ENCODE measurements at places on chromosomes 7 and 10.

GRCh38 chr7:1260244-1260635 is 27.6 kb downstream of the UNCX start:
- no peak for DNase-seq

DNA sequence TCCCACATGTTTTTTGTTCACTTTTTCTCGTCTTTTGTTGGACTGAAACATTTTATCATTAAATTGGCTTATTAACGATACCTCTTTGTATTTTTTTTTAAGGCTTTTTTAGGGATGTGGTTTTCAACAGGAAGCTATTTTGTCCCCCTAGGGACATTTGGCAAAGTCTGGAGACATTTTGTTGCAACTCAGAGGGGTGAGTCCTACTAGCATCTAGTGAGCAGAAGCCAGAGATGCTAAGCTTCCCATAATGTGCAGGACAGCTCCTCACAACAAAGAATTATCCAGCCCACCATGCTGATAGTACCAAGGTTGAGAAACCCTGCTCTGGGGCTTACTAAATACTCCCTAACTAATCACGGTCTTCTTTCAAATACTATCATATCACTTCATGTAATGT is 63.2 kb downstream of the ATE1 start:
- DNase-seq: no peak

GRCh38 chr10:8453587-8453986 is 399.1 kb downstream of the GATA3 start:
- no peak for DNase-seq

DNA sequence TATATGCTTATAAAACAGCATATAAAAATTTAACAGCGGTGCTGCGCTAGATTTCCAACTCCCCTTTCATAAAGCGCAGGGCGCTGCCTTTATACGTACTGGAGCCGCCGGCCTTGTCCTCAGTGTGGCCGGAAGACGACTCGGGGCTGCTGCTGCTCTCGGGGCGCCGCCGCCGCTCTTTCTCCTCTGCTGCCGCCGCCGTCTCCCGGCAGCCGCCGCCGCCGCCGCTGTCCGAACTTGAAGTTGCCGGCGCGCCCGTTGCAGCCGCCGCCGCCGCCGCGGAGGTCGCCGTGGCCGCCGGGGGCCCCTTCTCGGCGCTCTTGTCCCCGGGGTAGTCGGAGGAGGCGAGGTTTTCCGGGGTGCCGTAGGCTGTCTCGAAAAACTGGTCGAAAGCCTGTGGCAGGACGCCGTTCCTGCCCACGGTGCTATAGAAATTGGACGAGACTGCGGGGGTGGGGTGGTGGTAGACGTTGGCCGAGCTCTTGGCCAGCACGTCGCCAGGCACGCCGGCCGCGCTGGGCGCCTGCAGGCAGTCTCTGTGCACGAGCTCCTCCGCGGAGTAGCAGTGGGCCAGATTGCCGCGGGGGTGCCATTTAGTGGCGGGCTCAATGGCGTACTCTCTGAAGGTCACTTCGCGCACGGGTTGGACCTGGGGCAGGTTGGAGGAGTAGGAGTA is 557 bp downstream of the HOXA11 start:
- peak; percentile 55 for DNase-seq

- no peak for DNase-seq
These were observed 51.2 kb upstream of the GTF2I start for GRCh38 chr7:74606101-74606908.

DNA sequence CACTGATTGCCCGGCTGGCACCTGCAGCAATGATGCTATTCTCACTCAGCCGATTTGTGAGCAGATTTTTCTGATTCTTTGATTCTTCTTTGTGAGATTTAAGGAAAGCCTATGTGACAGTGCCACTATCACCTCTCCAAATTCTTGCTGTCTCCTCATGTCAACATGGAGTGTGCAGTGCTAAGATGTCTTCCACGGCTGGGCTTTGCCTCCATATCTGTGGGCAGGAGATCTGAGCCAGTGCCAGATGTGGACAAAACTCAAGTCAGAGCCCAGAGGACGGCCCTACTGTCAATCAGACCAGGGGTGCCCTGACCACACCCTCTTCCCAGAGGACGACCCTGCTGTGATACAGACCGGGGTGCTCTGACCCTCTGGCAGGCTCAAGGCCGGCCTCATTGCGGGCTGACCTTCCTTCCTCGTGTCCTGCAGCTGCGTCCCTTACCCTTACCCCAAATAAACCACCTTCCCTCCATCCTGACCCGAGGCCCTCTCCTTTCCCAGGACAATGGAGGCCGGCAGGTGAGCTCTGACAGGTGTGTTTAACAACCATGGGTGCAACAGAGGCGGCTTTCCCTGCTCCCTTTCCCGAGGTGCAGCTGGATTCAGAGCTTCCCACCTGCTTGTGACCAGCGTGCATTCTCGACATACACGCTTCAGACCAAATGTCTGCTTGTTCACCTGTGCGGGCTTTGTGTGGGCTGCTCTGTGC is 221.4 kb downstream of the ADARB2 start:
- no peak for DNase-seq
